Activated CD4-positive, alpha-beta memory T cell treated with anti-CD3 and anti-CD28 coated beads, Interleukin-2, amount 10 ng/mL, durations not matched to agents 7 days and 5 days (primary cell): ENCODE measurements at places on chromosomes 13 and 19. TPM values are rescaled to one million over a fixed set of nuclear protein-coding genes. Genes with fewer than 3 reads are reported as not detected.

DNA sequence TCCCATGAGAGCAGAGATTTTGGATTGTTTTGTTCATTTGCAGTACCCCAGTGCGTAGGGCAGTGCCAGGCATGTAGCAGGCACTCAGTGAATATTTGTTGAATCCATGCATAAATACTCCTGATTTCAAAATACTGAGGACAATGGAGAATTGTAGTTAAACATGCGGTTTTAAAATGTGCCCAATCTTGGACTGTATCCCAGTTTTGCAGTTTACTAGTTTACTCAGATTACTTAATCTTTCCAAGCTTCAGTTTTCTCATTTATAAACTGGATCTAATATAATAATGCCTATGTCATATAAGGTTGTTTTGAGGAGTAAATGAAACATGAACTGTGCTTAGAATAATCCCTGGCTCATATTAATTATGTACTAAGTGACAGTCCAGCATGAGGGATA, 39.0 kb downstream of the RCBTB2 start:
- H3K36me3 ChIP-seq = peaks cover 39% of the 10 kb centered on the region
- no peak for DNase-seq
- H3K27ac ChIP-seq = no peak overlapping the region
- no peaks in the 10 kb centered on the region for H3K27me3 ChIP-seq
- H3K4me1 ChIP-seq = peaks cover 69% of the 10 kb centered on the region

Gene C5AR1
- not detected for total RNA-seq

DNA sequence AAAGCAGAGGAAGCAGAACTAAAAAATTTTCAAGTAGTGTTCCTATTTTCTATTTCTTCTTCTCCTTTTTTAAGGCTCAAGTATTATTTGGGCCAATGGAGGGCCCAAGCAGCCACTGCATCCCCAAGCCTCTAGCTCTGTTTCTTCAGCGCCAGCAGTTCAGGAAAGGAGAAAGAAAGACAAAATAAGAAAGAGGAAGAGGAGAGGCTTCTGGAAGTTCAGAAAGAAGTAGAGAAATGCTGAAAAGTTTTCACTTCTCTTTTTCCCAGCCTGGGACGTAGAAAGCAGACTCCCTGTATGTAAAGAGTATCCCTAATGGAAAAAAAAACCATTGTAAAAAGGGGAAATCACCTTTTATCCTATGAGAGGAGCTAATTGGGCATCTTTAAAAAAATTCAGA, 165.5 kb upstream of the KLF12 start:
- DNase-seq = no peak
- H3K4me1 ChIP-seq = no peaks in the 10 kb centered on the region
- H3K4me3 ChIP-seq = no peak overlapping the region
- H3K27ac ChIP-seq = no peak overlapping the region

Gene RFX1
- 16.8 TPM for total RNA-seq

Gene HCST
- 204 TPM for total RNA-seq

DNA sequence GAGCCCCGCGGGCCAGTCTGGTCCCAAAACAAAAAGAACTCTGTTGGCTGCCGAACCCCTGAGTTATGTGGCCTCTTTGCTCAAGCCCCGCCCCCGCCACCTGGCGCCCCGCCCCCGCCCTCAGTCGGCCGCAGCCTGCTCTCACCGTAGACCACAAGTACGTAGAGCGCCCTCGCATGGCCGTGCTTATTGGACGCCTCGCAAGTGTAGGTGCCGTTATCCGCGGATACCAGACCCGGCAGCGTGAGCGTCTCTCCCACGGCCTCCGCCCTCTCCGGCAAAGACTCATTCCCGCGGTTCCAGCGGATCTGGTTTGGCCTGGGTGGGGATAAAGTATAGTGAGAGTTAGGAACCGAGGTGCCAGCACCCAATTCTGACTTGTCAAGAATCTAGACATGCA, 5.5 kb upstream of the ZNF428 start:
- no peak overlapping the region for H3K27ac ChIP-seq
- H3K36me3 ChIP-seq = no peaks in the 10 kb centered on the region
- peak; percentile 89 for DNase-seq

DNA sequence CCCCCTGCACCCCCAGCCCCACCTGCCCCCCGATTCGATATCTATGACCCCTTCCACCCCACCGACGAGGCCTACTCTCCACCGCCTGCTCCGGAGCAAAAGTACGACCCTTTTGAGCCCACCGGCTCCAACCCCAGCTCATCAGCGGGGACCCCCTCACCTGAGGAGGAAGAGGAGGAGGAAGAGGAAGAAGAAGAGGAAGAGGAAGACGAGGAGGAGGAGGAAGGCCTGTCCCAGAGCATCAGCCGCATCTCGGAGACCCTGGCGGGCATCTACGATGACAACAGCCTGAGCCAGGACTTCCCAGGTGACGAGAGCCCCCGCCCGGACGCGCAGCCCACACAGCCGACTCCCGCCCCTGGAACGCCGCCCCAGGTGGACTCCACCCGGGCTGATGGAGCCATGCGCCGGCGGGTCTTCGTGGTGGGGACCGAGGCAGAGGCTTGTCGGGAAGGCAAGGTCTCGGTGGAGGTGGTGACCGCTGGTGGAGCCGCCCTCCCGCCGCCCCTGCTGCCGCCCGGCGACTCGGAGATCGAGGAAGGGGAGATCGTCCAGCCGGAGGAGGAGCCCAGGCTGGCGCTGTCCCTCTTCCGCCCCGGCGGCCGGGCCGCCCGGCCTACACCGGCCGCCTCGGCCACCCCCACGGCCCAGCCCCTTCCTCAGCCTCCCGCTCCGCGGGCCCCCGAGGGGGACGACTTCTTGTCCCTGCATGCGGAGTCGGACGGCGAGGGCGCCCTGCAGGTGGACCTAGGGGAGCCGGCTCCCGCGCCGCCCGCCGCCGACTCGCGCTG, 9.2 kb downstream of the SCAF1 start:
- H3K27ac ChIP-seq = no peak overlapping the region
- H3K36me3 ChIP-seq = peaks cover 47% of the 10 kb centered on the region
- no peaks in the 10 kb centered on the region for H3K27me3 ChIP-seq
- peaks cover 4% of the 10 kb centered on the region for H3K4me1 ChIP-seq

Gene TSHZ3
- total RNA-seq = 4.2 TPM

Gene SIGLEC12
- total RNA-seq = 0.35 TPM
